ENCODE measurements at places on chromosomes 3 and 15. TPM values are rescaled to one million over a fixed set of nuclear protein-coding genes. Genes with fewer than 3 reads are reported as not detected.

GRCh38 chr3:171419457-171419856 lies 40.7 kb downstream of the TNIK start:
- DNase-seq: no peak

DNA sequence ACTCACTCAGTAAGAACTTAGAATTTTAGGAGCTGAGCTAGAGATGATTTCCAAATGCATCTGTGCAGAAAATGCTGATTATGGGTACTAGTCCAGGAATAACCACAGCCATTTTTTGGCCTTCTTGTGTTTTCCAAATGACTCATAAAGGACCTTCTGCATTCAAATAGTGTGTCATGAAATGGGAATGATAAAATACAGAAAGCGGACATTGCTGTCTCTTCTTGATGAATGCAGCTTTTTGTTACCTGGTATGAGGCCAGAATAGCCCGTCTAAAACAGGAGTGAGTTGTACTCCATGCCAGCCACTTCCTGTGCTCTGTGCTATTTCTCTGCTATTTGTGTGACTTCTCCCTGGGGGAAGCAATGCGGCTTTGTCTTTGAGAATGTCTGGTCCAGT lies 20.5 kb upstream of the FRMD5 start:
- DNase-seq: peak; percentile 98

DNA sequence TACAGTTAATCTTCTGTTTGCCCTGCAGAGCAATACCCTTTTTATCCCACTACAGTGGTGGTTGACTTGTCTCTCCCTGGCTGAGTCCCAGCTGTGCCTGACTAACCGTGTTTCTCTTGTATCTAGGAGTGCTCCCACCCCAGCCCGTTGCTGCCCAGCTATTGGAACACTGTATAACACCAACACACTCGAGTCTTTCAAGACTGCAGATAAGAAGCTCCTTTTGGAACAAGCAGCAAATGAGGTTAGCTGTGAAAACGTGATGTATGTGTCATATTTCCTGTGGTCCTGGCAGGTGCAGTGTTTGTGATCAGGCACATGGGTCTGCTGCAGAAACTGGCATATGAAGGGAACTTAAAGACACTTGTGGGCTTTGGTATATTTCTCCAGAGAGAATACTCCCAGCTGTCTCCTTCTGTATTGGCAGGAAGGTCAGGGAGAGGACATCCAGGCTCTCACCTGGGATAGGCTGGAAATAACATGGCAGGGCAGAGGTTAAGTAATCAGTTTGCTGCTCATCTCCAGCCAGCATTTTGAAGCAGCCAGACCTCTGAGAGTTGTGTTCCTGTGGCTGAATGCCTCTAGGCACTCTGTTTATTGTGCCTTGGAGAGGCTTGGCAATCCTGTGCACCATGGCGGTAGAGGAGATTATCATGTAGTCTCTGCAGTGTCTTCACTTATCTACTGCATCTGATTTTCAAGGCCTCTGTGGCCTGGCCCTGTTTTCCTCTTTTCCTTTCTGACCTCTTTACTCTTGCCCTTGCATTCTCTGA lies 34.8 kb downstream of the ATG7 start:
- DNase-seq: no peak

GRCh38 chr3:9701006-9701405 lies 2.6 kb upstream of the CPNE9 start:
- no peak for DNase-seq

DNA sequence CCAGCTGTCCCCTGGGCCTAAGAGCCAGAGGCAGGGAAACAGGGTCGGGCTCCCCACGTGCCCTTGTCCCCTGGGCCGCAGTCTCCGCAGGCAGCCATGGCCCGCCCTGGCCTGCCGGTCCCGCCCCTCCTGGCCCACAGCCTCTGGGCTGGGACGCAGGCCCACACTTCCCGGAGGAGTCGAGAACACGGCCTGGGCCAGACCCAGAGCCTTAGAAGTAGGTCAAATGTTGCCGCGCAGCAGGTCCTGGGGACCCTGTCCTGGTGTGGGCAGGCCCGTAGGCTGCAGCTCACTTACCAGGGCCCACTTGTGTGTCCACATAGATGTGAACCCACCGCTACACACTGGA lies 4.3 kb upstream of the MYL3 start:
- peak; percentile 73 for DNase-seq

Gene SHF
- total RNA-seq: 3.3 TPM

Gene PRR20G
- total RNA-seq: not detected

Measured in fibroblast of lung (primary cell).